ENCODE measurements at places on chromosomes 5 and 9.
A peak's percentile ranks its signal among the peaks of the same experiment; 100 is the strongest.

GRCh38 chr5:127746756-127747155, 43.6 kb downstream of the CCDC192 start:
- no peak overlapping the region for H3K27ac ChIP-seq
- no peak overlapping the region for H3K4me3 ChIP-seq
- H3K27me3 ChIP-seq, result no peaks in the 10 kb centered on the region

GRCh38 chr5:67360047-67360446, 163.4 kb upstream of the CD180 start:
- no peak overlapping the region for H3K4me3 ChIP-seq
- no peaks in the 10 kb centered on the region for H3K27me3 ChIP-seq
- H3K4me1 ChIP-seq, result peaks cover 2% of the 10 kb centered on the region
- no peaks in the 10 kb centered on the region for H3K36me3 ChIP-seq

- peaks cover 18% of the 10 kb centered on the region for H3K4me1 ChIP-seq
- peak overlapping the region; percentile 85 for H3K27ac ChIP-seq
- peak overlapping the region; percentile 69 for H3K4me3 ChIP-seq
- DNase-seq, result no peak
- H3K36me3 ChIP-seq, result no peaks in the 10 kb centered on the region
Observed at GRCh38 chr5:52789851-52790250, 2.1 kb downstream of the ITGA1 start.

DNA sequence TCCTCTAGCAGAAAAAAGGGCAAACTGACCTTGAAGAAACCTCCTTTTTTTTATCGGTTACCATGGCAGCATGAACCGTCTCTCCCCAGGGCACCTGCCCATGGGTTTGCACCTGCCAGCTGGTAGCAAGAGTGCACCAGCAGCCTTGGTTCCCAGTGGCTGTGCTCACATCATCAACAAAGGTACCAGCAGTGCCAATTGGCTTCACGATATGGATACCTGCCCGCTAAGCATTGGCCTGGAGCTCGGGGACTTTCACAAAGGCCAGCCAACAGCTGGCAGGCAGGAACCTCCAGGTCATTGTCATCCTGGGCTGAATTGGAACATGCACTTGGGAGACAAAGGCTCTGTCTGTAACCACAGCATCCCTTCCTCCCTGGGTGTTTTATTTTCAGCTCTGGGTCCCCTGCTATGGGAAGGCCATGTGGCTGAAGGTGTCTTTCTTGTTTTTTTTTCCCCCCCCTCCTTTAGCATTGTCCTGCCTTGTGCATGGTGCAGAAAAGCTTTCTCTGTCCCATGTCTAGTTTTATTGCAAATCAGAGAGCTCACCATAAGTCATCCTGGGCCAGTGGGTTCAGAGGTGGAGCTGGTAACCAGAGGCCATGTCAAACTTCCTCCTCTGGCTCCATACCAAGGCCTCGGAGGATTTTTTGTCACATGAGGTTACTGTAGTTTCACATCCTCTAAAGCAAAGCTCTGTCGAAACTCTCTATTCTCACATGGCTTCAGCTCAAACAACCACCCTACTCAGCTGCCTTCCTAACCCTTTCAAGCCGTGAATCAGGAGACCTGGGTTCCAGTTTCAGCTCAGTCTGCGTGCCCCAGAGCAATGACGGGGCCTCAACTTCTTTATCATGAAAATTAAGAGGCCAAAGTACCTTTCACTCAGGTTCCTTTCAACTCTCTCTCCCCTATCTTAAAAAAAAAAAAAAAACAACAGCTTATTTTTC, 145.5 kb upstream of the MAP3K1 start:
- peaks cover 6% of the 10 kb centered on the region for H3K4me1 ChIP-seq
- H3K4me3 ChIP-seq, result no peak overlapping the region

GRCh38 chr5:100900796-100901781, 2.0 kb downstream of the ST8SIA4 start:
- H3K27ac ChIP-seq, result peak overlapping the region; percentile 88
- no peaks in the 10 kb centered on the region for H3K36me3 ChIP-seq
- H3K4me3 ChIP-seq, result peak overlapping the region; percentile 55
- no peaks in the 10 kb centered on the region for H3K27me3 ChIP-seq
